Stimulated activated CD4-positive, alpha-beta T cell treated with anti-CD3 and anti-CD28 coated beads, Interleukin-1b, Interleukin-23, amount 100 ng/mL, for 1 hour (primary cell): ENCODE measurements at places on chromosomes 2 and 18.

- DNase-seq = no peak
Measured at GRCh38 chr18:70333757-70334156, 44.9 kb downstream of the SOCS6 start.

- no peak for DNase-seq
Measured at GRCh38 chr2:196959734-196960338, 33.3 kb upstream of the PGAP1 start.

GRCh38 chr18:58787536-58788149 is 77.0 kb upstream of the ZNF532 start:
- DNase-seq = no peak

DNA sequence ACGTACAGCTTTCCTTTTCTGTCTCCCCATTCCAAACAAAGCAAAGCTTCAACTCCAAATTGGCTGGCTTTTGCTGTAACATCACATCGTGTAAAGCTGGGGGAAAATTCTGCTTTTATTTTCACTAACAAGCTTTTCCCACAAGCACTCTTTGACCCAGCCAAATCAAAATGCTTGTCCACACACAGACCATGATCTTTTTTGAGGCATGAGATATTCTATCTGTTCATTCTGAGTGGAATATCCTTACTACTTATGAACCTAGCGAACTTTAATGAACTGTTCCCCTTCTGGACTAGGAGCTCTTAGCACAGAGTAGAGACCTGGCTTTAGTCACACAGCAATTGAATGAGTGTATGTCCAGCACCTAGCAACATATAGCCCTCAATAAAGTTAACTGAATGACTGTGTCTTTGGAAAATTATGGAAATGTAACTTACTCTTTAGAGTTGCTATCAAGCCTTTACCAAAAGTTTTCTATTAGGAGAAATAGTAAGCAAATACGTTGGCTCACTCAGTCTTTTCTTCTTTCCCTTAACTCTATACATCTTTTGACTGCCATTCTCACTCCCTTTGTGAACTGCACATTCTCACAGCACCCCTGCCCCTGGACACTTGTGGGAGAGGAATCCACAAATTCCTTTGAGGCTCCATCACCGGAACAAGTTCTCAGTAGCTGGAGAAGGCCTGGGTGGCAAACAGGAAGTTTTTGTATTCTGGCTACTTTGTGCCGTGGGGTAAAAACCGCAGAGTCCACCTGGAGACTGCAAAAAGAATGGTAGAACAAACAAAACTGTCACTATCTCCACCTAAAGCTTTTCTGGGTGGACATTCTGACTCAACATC is 1.3 kb upstream of the UBE2E3 start:
- DNase-seq = no peak

DNA sequence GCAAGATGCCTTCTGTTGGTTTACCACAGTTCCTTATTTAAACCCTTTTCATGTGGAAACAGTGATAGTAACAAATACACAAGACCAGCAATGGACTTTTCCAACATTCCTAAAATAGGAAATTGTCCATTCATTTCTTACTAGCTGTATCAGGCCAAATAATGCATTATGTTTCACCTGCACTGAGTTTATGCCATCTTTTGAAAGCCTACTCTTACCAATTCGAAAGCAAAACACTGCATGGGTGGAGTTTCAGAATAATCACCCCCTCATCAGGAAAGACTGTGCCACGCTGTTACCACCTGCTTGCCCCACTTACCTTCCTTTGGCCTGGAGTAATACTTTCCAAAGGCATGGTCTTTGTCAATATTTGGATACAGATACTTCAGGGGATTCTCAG is 37.5 kb downstream of the STAT1 start:
- no peak for DNase-seq

DNA sequence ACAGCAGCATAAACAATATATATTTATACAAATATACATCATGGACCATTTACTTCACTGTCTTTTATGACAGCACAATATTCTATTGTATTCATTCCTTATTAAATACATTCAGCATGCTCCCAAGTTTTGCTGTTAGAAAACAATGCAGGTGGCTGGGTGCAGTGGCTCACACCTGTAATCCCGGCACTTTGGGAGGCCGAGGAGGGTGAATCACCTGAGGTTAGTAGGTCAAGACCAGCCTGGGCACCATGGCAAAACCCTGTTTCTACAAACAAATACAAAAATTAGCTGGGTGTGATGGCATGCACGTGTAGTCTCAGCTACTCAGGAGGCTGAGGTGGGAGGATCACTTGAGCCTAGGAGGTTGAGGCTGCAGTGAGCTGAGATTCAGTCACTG is 39.0 kb downstream of the NPC1 start:
- no peak for DNase-seq

DNA sequence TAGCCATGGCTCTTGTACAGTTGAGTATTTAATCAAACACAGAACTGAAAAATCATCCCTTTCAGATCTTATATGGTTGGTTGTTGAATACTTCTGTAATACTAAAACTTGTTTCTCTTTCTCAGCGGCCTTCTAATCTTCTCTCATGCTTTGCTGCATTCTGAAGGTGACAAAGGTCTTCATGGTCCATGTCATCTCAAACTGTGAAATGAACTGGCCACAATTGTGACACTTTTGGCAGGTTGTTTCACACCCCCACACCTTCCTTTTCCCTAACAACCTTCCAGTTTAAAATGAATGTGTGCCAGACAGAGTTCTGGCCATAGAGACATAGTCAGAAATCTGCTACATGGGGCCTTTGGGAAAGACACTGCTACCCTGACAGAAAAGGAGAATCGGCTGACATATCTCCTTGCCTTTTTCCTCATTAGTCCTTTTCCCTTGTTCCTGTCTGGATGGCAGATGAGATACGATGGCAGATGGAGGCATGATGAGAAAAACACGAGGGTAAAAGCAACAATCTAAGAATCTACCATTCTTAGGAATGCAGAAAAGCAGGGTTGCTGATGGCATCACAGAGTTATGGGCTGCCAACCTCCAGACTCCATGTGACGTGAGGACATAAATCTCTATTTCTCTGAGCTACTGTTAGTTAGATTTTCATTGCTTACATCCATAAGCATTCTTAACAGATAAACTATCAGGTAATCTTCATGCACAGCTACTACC is 106.5 kb downstream of the PIGN start:
- DNase-seq = no peak

GRCh38 chr2:165778653-165779451 is 15.2 kb downstream of the GALNT3 start:
- DNase-seq = no peak

- DNase-seq = no peak
Measured at GRCh38 chr2:193228276-193228675, 1033.5 kb upstream of the TMEFF2 start.

DNA sequence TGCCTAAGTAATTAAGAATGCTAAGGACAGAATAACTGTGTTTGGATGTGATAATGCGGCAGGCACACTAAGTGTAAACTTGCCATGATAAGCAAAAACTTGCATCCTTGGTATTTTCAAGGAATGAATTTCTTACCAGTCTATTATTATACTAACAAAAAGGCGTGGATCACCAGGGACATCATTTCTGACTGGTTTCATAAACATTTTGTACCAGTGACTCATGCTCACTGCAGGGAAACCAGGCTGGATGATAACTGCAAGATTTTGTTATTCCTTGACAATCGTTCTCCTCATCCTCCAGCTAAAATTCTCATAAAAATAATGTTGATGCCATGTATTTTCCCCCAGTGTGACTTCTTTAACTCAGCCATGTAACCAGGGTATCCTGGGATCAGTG is 289.5 kb downstream of the CDCA7 start:
- no peak for DNase-seq

DNA sequence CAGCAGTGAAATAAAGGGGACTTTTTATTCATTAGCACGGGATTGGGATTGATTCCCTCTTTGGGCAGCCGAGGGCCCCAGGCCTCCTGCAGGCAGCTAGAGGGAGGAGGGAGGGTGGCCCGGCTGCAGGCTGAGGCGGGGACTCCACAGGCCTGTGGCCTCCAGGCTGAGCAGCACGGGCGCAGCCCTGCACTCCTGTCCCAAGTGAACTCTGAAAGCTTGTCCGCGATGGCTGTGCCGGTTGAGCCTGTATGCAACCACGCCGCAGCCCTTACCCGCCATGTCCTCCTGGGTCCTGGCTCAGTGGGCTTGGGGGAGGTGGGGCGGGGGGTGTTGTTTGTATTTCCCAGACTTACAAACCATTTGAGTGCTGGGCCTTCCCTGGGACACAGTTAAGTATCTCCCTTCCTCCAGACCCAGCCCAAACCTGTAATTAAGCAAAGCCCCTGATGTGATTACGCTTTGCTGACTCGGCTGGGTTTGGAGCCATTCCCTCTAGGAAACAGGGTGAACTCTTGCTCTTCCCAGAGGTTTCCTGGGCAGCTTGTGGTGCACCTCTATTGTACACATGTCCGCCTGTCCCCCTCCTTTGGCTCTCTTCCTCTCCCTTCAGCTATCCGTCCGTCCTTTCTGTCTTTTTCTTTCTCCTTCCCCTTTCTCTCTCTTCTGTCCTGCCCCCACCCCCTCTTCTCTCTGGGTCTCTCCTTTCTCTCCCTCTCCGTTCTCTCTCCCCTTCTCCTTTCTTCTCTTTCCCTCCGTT is 5.3 kb downstream of the GLI2 start:
- DNase-seq = no peak

DNA sequence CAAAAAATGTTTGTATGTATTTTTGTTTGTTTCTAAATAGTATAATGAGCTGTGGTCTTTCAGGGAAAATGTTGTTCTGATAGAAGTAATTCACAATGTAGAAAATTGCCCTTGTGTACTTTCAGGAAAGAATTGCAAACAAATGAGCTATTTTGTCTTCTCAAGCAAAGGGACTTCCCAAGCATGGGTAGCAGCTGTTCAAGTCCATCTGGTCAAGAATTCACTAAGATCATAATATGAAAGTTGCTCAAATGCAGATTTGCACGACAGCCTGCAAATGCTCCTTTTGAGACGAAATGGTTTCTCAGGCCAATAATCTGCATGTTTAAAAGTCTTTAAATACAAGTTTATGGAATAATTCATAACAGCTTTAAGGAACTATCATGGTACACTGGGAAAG is 51.9 kb upstream of the HNMT start:
- DNase-seq = no peak

DNA sequence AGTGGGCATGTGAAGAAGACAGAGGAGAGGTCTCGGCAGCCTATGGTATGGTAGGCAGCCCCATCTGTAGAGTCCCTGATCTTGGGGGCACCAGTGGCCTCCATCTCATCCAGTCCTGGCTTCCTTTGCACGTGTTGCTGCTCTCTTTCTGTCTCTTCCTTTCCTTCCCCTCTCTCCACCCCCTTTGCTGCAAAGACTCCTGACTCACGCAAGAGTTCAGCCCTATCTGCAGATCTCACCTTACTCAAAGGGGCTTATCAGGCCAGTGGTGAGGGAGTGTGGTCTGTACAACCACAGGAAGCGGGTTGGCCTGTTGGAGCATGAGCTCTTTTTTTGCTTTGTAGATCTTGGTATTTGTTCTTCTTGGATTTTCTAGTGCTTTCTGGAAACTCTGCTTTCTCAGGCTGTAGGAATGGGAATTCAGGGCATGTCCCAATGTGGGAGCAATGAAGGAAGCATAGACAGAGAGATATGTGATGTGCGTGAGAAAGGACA is 14.6 kb upstream of the NT5DC4 start:
- DNase-seq = no peak

- DNase-seq = no peak
Measured at GRCh38 chr2:238684362-238685326, 163.2 kb upstream of the TWIST2 start.

DNA sequence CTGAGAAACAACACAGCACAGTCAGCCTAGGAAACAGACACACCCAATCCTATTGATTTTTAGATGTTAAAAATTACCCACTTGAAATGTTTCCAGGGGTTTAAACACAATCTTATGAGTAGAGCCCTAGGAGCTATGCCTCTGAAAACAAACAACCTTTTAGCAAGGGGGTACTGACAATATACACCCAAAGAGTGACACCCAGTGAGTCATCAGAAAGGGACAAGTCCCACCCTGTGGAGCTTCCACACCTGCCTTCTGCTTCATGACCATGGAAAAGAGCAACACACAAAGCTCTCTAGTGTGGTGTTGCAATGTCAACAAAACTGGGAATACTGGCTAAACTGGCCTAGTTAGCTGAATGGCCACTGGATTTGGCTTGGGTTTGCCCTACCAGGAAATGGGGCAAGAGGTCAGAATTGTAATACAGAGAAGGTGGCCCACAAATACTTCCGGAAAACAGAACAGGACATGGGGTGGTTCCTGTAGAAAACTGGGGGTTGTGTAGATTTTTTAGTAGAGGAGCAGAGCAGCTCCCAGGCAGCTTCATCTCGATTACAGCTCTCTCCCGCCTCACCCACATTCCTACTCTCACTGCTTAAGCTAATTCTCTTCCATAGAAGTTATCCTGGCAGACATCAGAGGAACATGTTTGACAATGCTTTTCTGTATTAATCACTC is 98.2 kb downstream of the GAREM1 start:
- no peak for DNase-seq

- no peak for DNase-seq
Measured at GRCh38 chr2:202545523-202545922, 89.2 kb upstream of the FAM117B start.
